ENCODE measurements at places on chromosomes 1 and 21.

DNA sequence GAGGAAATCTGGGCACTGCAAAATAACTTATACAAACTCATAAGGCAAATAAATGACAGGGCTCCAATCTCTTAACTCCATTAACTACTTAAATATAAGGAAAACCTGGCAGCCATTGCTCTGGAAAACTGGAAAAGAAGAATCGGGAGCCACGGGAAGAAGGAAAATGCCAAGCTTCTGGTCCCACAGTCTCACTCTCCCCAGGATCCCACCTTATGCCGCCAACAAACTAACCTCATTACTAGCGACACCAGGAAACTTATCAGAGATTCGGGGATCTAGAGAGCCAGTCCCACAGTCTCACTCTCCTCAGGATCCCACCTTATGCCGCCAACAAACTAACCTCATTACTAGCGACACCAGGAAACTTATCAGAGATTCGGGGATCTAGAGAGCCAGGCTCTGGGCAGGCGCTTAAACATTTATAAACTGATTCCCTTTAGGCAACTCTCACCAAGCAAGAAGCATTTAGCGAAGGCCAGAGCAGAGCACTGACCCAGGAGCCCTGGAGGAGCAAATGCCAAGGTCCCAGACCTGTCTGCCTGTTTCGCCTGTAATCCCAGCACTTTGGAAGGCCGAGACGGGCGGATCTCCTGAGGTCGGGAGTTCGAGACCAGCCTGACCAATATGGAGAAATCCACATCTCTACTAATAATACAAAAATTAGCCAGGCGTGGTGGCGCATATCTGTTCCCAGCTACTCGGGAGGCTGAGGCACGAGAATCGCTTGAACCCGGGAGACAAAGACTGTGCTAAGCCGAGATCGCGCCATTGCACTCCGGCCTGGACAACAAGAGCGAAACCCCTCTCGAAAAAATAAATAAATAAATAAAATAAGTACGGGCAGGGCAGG, 720 bp downstream of the PSMB2 start:
- no peak for DNase-seq

DNA sequence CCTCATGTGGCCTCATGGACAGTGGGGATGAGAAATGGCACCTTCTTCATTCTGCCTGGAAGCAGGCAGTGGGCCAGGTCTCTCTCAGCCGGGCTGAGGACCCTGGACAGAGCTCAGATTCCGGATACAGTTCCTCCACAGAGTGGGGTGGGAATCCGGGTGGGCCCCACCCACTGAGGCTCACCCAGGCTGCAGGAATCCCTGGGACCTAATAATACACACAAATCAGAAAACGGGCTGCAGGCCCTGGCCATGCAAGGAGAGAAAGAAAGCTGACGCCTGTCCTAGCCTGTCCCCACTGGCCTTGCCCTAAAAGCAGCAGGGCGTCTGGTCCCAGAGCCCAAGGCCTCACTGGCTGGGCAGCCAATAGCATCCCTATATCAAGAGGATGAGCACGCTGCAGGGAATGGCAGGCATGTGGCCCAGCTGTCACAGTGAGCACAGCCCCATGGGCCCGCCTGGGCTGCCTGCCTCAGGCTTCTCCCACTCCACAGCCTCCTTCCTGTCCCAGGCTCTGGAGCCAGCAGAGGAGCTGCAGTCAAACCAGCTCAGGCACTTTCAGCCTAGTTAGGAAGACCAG, 25.3 kb downstream of the ACTA1 start:
- peak; percentile 40 for DNase-seq

- no peak for DNase-seq
Observed at GRCh38 chr1:246624091-246624490, 57.8 kb downstream of the CNST start.

GRCh38 chr1:79646880-79647279, 640.4 kb upstream of the ADGRL4 start:
- no peak for DNase-seq

- DNase-seq = peak; percentile 94
Observed at GRCh38 chr1:26900001-26900814, at the start of gene GPATCH3. TSS of gene GPATCH3 (minus strand) at chr1:26900467. CDS start at chr1:26900442, 25 bp downstream.

DNA sequence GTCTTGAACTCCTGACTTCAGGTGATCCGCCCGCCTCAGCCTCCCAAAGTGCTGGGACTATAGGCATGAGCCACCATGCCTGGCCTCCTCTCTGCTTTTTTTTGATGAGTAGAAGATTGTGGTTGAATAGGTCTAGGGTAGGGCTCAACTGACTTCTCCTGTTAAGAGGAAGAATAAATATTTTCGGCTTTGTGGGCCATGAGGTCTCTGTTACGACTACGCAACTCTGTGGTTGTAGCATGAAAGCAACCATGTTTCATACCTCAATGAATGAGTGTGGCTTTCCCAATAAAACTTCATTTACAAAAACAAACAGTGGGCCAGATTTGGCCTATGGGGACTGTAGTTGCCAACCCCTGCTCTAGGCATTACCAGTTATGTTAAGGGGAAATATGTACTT, 67.8 kb downstream of the NID1 start:
- no peak for DNase-seq

- no peak for DNase-seq
Observed at GRCh38 chr1:46173361-46173856, 1.5 kb upstream of the TSPAN1 start.

DNA sequence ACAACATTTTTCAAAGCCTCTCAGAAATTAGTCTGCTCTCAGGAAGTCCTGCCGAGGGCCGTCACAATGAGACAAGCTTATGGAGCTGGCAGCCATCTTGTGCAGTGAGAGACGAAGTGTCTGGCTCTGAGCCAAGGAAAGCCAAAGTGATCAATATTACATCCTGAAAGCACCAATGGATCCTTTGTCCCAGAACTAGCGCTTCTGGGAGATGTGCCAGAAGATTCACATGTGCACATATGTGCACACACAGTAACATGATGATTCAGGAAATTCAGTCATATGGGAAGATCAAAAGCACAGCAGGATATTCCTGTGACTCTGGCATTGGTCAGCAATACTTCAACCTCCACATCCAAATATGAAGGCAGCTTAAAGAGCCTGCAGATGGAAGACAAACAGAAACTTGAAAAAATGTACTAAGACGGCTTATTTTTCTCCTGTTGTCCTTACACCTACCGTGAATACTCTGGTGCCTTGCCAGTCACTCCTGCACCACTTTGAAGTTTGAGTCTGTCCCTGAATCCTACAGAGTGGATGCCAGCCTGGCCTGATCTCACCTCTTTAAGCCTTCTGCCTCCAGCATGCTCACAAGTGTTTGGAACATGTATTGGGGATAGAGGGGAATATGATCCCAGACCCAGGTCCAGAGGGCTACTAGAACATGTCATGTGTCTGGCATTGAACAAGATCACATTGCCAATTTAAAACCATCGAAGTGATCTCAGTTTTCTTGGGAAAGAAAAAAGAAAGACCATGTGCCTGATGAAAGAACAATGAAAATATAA, 44.5 kb upstream of the PRRX1 start:
- DNase-seq = peak; percentile 33

DNA sequence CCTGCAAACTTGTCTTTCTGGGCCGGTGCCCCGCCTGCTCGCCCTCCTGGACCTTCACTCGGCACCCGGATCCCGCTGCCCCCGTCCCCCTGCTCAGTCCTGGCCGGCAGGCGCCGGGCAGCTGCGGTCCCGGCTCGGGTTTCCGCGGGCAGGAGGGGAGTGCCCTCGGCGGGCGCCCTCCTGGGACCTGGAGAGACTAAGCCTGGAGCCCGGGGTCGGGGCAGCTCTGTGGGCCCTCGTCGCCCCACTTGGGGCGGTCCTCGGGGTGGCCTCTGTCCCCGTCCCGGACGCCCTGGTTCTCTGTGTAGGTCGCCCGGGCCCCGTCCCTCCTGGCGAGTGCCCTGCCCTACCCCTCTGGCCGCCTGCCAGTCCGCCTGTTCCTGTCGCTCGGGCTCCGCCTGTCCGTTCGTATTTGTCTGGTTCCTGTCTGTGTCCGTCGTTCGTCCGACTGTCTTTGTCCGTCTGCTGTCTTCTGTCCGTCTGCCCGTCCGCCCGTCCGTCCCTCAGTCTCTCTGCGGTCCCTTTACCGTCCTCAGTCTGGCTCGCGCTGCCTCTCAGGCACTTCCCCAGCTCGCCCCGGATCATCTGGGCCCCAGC, 490 bp downstream of the SERINC2 start:
- peak; percentile 65 for DNase-seq

DNA sequence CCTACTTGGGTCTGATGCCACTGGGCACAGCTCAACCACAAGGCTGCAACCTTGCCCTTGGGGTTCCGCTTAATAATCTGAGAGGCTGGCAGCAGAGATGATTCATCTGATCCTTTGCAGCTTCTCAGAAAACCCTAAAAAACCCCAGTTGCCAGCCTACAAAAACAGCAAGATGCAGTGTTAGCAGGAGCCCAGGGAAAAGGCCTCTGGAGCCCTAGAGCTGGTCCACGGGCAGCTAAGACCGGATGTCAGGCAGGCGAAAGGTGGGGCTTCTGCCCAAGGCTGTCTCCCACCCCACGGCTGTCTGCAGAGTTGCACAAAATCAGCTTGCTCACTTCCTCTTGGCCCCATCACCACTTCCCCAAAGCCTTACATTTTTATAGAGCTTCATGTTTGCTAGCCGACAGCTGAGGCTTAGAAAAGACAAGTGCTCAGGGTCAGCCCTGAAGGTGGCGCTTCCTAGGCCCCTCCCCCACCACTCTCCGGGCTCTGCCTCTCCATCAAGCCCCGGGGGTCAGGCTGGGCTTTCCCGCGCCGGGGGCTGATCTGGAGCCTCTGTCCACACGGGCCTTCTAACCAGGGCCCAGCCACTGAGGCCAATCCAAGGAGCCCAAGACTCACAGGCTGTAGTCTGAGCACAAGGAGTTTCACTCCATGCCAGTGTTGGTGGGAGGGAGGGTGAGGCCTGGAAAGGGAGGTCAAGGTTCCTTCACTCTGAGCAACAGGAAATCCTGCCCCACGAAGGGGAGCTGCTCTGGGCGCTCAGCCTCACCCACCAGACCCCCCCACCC, 4.2 kb upstream of the ADORA3 start:
- DNase-seq = peak; percentile 74

GRCh38 chr1:2787163-2787911, 14.2 kb downstream of the TTC34 start:
- DNase-seq = no peak

GRCh38 chr1:77557053-77557452, 125.4 kb downstream of the ZZZ3 start:
- no peak for DNase-seq

GRCh38 chr1:64616039-64616438, 128.8 kb upstream of the RAVER2 start:
- no peak for DNase-seq

DNA sequence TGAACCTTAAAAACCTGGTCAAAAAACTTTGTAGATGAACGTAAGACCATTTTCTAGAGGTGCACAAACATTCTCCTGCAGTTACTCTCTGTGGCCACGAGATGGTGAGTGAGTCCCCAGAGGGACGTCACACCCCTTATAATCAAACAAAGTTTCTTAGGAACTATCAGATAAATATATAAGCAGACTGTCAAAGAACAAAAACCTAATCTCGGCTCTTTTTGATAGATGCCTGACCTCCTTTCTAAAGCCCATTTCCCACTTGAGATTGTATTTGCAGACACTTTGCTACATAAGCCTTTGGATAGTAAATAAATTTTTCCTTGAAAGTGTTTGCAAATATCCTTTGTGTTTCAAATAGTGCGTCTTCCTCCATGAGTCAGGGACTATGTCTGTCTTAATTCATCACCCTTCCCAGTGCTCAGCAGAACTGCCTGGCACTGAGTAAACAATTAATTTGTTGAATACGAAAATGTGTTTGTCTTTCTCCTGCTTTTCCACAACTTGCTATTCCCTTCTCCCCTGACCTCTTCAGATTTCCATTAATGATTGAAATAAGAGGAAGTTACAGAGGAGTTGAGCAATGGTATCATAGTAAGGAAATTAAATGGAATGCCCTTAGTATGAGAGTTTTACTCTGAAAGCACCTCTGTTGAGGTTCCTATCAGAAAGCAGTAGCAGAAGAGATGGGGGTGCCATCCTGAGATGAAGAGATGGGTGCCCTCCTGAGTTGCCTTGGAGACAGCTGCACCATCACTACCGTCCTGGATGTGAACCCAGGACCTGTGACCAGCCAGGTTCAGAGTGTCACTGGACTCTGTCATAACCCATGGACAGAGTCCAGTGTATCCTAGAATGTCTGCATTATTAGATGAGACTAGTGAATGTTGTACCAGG, 57.8 kb upstream of the RAVER2 start:
- DNase-seq = peak; percentile 35

DNA sequence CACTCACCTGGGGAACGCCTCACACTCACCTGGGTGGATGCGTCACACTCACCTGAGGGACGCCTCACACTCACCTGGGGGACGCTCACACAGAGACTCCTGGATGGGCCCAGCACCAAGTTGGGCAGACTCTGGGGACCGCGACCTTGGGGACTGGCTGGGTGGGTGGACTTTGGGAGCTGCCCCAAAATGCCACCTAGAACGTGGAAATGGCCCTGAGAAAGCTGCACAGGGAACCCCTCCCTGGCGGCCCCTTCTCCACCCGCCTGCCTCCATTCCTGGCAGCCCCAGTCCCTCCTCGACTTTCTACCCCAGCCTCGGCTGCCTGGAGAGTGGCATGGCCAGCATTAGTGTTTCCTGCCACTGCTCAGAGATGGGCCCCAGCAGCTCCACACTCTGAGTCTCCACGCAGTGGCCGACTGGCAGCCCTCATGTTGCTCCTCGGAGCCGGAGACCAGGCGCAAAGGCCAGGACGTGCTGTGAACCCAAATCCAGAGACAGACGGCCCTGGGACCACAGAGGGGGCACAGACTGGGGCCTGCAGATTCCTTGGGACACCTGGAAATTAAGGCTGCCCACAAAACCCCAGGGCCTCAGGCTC, 46.5 kb upstream of the ACTRT2 start:
- no peak for DNase-seq

DNA sequence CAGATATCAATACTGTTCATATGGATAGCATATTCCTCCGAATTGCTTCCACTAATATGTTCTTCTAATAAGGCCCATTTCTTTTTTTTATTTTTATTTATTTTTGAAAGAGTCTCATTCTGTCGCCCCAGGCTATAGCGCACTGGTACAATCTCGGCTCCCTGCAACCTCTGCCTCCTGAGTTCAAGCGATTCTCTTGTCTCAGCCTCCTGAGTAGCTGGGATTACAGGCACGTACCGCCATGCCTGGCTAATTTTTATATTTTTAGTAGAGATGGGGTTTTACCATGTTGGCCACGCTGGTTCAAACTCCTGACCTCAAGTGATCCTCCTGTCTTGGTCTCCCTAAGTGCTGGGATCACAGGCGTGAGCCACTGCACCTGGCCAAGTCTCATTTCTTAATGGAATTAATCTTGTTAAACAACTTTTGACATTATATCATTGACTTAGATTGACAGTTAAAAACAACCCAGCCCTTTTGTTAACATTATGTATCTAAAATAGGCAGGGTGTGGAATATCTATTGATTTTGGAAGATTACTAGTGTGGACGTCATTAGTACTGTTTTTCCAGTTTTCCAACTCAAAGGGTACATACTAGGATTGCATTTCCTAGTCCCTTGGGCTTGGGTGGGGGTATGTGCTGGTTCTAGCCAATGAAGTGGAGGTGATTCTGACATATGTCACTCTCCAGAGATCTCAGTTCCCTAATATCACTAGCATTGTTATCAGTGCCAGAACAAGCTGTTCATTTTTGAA, 281.4 kb downstream of the GRIK1 start:
- DNase-seq = no peak

GRCh38 chr1:240967070-240967724, 355.2 kb upstream of the GREM2 start:
- DNase-seq = no peak

GRCh38 chr1:161421456-161421855, 53.8 kb upstream of the CFAP126 start:
- DNase-seq = no peak

Data from muscle of arm (tissue), 14 donors.